ENCODE measurements at places on chromosomes 11 and 22.

DNA sequence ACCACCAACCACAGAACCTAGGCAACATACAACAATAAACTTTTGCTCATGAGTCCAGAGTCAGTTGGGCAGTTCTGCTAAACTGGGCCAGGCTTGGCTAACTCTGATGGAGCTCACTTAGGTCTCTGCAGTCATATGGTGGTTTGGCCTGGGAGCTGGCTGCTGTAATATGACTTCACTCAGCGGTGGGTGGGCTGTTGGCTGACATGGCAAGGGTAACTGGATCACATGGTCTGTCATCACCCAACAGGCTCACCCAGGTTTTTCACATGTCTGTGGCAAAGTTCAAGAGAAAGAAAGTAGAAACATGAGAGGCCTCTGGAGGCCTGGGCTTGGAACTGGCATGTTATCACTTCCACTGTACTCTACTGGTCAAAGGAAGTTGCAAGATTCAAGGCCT lies 43.2 kb upstream of the CLMP start:
- DNase-seq: no peak

- no peak for DNase-seq
Measured at GRCh38 chr11:123976770-123977560, 616 bp downstream of the OR10S1 start.

DNA sequence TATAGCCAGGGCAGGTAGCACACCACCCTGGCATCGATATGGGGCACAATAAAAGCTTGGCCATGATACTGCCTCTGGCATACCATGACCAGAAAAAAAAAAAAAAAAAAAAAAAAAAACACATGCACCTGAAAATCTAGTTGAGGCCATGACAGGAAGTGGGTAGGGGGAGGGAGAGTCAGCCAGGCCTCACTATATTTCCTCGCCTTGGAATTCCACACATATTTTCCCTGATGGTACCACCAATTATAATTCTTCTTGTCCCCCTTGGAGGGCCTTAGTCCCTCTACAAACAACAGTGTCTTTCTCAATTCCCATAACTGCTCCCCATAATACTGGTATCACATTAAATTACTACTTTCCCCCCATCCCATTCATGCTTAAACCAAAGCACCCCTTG lies 12.6 kb upstream of the CHKA start:
- DNase-seq: no peak

- DNase-seq: no peak
Measured at GRCh38 chr11:69498614-69499175, 17.2 kb downstream of the LINC01488 start.

- DNase-seq: no peak
Measured at GRCh38 chr11:98143661-98144060, 877.1 kb upstream of the CNTN5 start.

DNA sequence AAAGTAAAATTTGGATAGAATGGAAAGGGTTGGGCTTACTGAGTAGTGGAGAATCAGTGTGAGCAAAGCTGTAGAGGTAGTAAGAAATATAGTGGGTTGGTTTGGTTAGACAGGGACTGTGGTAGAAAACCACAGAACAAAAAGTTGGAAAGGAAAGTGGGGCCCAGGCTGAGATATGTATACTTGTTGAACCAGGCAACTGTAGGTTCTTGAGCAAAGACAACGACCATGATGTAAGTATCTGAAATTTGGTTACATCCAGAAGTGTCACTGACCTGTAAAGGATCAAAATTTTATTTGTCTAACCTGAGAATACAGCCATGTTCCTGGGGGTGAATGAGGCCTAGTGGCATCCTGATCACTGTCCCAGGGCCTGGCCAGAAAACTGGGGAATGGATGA lies 114.1 kb downstream of the STIM1 start:
- DNase-seq: no peak

DNA sequence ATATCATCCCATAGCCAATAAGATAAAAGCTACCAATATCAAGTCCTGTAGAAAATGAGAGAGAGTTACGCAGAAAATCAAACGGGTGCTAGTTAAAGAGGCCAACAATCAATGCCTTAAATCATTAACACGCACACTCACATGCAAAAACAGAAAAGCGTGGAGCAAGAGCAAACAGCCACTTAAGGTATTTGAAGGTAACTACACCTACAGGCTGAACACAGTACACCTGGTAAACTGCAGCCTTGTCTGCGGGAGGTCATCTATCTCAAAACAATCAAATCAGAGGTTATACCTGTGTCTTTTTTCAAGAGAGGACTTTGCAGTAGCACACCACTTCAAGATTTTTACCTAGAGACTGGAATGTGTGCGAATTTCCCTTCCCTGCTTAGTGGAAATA lies 23.6 kb downstream of the SLC35F2 start:
- DNase-seq: no peak

GRCh38 chr11:10659339-10660216 lies 34.0 kb downstream of the IRAG1 start:
- no peak for DNase-seq

DNA sequence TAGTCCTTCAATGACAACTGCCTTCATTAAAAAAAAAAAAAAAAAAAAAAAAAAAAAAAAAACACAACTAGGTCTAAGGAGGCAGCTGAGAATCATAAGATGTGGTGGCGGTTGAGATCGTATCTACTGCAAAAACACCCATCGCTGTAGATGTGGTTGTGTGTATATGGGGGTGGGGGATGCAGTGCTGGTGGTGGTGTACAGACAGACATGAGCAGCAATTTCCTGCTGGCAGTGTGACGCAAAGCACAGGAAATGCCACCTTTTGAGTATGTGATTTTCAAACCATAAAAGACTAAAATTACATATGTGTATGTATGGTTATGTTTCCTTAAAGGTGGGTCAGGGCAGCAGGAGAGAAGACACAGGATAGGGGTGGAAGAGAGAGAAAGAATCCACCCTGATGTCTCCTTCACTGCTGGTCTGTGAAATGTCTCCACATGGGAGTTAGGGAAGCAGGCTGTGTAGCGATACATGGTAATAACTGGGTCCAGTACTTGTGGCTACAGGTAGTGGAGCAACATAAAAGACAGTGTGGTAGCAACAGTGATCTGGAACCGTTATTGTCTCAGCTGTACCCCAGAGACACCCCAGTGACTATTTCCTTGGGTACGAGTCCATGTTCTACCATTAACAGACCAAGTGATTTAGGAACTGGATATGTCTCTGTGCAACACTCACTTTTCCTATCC lies 57.9 kb downstream of the SYTL2 start:
- DNase-seq: peak; percentile 98

GRCh38 chr11:67054836-67055523 lies 1.7 kb upstream of the RHOD start:
- DNase-seq: no peak

DNA sequence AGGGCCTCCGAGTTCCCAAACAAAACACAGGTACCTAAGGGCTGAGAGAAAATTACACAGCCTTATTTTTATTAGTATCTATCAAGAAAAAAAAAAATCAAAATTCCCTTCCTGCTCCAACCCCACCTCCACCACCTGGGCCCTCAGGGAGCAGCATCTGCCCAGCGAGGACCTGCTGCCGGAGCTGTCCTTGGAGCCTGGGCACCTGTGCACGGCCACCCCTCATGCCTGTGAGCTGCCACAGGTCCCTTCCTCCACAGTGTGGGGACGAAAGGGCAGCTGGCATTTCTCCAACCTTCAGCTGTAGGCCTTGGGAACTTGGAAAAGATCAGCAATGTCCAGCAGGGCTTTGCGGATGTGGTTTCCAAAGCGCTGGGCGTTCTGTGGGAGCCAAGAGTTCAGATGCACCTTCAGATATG lies 6.3 kb upstream of the SYCE3 start:
- DNase-seq: no peak
